ENCODE measurements at places on chromosomes 12 and 14. TPM values are rescaled to one million over a fixed set of nuclear protein-coding genes. Genes with fewer than 3 reads are reported as not detected.
A peak's percentile ranks its signal among the peaks of the same experiment; 100 is the strongest.

DNA sequence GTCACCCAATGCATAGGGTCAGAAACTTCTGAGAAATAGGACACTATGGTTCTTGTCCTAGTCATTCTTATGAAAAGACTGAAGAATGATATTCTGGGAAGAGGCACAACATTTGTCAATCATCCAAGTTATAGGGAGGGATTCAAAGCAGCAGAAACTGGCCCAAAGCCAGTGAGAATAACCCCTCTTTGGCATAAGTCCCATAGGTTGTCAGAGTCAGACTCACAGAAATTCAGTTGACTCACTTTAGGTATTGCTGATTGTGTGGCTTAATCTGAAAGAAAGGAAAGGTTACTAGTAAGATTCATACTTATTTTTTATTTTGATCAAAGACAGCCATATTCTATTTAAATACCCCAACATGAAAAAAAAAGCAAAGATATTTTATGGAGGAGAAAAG, 151.0 kb downstream of the SRGAP1 start:
- H3K4me1 ChIP-seq: no peaks in the 10 kb centered on the region
- H3K4me3 ChIP-seq: no peak overlapping the region
- H3K27me3 ChIP-seq: peaks cover 8% of the 10 kb centered on the region

DNA sequence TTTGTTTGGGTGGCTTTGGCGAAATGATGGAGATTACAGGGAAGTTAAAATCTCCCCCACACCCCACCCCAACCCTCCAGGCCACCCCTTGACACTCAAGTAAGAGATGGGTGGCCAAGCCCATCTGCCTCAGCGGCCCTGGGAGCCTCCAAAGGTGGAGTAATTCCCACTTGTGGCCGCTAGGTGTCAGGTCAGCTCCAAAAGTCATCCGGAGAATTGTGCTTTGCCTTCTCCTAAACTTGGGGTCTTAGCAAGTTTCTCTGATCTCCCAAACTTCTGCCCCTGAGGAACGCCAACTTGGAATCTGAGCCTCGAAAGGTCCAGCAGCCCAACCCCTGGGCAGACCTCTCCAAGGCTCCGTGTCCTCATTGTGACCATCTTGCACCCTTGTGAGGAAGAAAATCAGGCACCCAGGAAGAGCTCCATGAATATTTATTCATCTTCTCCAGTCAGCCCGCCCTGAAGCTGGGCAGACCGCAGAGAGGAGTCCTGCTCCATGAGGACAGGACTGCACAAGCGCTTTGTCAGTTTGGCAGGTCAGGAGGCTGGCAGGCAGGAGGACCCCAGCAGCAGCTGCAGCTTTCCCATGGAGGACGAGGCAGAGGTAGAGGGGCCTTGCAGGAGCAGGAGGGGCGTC, 46.7 kb downstream of the LRRC74A start:
- no peaks in the 10 kb centered on the region for H3K36me3 ChIP-seq
- peaks cover 7% of the 10 kb centered on the region for H3K4me1 ChIP-seq
- H3K27ac ChIP-seq: no peak overlapping the region
- peak; percentile 68 for DNase-seq

DNA sequence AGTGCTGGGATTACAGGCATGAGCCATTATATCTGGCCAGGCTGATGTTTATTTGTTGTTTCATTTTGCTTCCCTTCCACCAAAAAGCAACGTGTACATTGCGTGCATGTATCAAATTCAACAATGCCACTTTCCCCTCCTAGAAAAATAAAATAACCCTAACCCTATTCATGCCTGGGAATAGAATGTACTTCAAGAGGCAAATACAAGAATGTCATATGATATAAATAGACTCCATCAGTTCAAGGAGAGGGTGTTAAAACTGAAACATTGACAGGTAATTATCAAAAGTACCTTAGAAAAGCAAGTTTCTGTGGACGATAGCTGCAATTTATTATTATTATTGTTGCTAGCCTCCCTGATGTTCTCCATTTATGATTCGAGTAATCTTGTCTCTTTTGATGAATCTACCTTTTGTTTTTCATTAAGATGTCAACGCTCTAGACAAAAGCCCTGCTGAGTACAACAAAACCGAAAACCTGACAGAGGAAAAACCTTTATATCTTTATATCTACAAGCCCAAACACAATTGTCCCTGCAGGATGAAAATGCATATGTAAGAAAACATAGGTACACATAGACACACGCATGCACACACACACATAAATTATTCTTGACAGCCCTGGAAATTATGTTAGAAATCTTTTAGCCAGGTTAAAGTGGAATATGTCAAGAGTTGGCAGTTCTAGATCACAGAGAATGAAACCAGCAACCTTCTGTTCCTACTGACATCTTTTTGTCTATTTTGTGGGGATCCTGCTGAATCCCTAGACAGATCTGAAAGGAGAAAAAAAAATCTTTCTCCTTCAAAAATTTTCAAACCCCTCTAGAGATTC, 98.9 kb downstream of the BTG1 start:
- peaks cover 2% of the 10 kb centered on the region for H3K36me3 ChIP-seq
- peaks cover 43% of the 10 kb centered on the region for H3K4me1 ChIP-seq
- DNase-seq: no peak
- peak overlapping the region; percentile 78 for H3K27ac ChIP-seq
- peak overlapping the region; percentile 53 for H3K4me3 ChIP-seq
- H3K27me3 ChIP-seq: no peaks in the 10 kb centered on the region

DNA sequence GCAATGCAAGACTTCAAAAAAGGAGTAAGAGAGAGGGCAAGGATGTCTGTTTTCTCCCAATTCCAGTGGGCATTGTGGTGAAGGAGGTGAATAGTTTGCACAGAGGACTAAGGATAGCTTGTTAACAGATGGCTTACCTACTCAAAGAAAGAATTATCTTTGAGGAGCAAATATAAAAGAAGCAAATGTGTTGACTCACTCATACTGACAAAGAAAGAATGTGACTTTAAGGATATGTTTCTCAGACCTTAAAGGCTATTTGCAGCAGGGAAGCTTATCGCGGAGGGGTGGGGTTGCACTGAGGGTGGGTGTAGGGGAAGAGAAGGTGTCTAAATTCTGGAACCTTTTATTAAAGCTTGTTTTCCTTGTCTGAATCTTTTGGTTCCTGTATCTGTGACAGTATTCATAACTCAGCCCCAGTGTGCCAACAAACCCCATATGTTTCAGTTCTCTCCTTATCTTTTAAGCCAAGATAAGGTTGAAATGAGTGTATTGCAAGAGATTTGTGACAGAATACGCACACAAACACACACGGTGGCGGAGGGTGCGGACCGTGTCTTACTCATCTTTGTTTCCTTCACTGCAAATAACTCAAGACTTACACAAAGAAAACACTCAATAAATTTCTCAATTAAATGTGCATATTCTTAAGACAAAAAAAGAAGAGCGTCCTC, 146.4 kb upstream of the ARID2 start:
- H3K27ac ChIP-seq: no peak overlapping the region
- H3K36me3 ChIP-seq: no peaks in the 10 kb centered on the region
- H3K4me3 ChIP-seq: no peak overlapping the region
- no peaks in the 10 kb centered on the region for H3K4me1 ChIP-seq
- H3K27me3 ChIP-seq: peaks cover 2% of the 10 kb centered on the region

DNA sequence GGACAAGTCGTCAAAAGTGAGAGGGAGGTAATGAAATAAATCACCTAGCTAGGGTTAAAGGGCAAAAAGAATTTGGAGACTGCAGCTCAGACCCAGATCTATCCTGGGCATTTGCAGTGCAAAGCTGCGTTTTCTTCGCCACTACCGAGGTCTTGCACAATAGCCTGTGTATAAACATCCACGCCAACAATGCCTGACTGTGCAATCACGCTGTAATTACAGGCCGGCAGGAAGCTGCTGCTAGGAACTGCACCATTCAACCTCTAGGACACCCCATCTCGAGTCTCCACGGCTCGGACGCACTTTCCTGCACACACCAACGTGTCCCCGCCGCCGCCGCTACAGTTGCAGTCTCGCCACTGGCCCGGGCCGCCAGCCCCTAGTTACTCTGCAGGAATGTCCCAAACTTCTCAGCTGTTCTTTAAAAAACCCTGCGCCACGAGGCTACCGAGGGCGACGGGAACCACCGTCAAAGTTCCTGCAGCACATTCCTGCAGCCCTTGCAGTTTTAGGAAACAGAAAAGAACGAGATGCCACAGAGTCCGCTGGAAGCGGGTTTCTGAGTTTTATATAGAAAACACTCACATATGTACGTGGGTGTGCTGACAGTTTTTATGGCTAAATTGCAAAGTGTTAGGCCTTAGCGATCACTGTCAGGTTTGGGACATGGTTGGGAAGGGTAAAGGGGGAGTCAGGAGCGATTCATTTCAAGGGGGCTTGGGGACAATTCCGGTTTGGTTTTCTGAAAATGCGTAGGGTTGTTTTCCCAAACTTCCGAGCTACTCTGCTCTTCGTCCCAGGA, 65.6 kb upstream of the PTGR2 start:
- peak overlapping the region; percentile 87 for H3K4me3 ChIP-seq
- H3K27me3 ChIP-seq: no peaks in the 10 kb centered on the region
- H3K36me3 ChIP-seq: peaks cover 18% of the 10 kb centered on the region
- DNase-seq: peak; percentile 76
- peaks cover 61% of the 10 kb centered on the region for H3K4me1 ChIP-seq

DNA sequence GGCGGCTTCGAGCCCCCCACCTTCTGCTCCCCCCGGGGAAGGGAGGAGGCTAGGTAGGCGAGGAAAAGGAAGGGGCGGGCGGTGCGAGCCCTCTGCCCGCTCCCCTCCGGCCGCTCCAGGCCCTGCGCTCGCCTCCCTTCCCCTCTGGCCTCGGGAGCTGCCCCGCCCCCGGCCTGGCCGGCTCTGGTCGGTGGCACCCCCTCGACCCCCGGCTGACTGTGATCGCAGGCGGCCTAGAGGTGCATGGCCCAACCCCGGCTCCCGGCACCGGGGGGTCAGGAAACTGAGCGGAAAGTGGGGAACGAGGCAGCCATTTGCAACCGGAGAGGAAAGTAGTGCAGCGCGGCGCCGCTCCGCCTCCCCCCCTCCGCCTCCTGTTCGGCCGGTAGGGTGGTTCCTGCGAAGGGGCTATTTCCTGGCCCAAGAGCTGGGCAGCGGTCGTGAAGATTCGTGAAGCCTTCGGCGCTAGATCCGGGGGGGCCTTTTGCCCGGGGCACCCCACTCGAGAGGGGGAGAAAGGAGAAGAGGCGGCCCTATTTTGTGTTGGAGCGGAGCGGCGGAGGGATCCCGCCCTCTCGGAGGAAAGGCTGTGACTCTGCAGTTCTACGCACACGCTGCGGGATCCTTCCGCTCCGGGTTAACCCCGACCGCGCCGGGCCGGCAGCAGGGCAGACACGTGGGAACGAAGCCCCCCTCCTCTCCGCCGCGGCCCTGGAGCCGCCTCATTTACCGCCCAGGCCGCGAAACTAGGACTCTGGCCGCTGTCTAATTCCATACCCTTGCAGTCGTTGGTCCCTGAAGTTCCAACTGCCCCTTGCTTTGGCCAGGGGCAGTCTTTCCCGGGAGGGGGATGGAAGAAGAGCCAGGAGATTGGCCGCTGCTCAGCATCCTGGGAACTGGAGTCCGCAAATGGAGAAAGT, at the start of gene KMT2D:
KMT2D (minus strand) TSS at position 558 of the 920 bp plus-strand sequence. CDS start 5,470 bp downstream, outside the sequence.
- H3K4me3 ChIP-seq: peak within 1 kb of the TSS; percentile 94
- H3K27me3 ChIP-seq: no peaks in the 10 kb centered on the region
- DNase-seq: peak; percentile 89

- no peak overlapping the region for H3K4me3 ChIP-seq
- no peak for DNase-seq
- no peak overlapping the region for H3K27ac ChIP-seq
Observed at GRCh38 chr12:58745348-58746125, 174.8 kb downstream of the LRIG3 start.

DNA sequence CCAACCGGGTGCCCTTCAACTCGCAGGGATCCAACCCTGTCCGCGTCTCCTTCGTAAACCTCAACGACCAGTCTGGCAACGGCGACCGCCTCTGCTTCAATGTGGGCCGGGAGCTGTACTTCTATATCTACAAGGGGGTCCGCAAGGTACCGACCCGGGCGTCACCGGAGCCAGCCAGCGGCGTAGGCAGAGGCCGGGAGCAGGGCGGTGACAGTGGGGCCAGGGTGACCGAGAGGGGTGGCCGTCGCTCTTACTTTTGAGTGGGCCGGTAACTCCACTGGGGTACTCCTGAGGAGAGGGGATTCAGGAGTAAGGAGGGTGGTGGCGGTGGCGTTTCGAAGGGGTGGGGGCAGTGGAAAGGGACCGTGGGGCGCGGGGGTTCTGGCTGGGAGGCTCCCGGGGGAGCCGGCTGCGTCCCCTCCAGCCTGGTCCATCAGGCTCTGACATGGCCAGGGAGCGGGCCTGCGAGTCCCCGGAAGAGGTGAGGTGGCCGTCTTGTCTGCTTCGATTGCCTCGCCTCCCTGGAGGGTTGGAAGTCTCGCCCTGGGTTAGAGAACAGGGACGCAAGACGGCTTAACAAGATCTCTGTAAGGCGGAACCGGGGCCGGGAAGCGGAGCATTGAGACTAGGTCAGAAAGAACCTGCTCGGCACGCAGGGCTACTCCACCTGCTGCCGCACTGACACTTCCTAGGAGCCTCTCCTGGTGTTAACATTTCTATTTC, 491 bp downstream of the WDR20 start:
- peak overlapping the region; percentile 97 for H3K4me3 ChIP-seq
- H3K27ac ChIP-seq: peak overlapping the region; percentile 96
- no peaks in the 10 kb centered on the region for H3K27me3 ChIP-seq
- H3K36me3 ChIP-seq: peaks cover 4% of the 10 kb centered on the region
- peak; percentile 49 for DNase-seq
- H3K4me1 ChIP-seq: peaks cover 25% of the 10 kb centered on the region

DNA sequence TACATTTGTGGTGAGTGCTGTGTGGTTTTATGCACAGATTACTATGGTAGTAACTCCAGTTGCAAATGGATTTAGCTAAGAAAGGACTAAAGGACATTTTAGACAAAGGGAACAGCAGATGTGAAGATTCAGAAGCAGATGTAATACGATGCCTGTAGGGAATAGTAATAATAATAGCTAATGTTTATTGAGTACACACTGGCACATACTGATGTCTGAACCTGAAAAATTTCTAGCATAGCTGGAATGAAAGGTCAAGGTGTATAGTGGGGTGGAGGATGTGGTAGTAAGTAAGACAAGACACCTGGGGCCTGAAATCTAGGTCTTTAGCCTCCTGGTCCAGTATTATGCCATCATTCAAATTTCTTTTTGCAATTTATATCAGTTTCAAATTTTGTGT, 54.3 kb upstream of the LRTM2 start:
- peaks cover 10% of the 10 kb centered on the region for H3K36me3 ChIP-seq
- DNase-seq: no peak
- H3K27ac ChIP-seq: no peak overlapping the region
- H3K27me3 ChIP-seq: no peaks in the 10 kb centered on the region

DNA sequence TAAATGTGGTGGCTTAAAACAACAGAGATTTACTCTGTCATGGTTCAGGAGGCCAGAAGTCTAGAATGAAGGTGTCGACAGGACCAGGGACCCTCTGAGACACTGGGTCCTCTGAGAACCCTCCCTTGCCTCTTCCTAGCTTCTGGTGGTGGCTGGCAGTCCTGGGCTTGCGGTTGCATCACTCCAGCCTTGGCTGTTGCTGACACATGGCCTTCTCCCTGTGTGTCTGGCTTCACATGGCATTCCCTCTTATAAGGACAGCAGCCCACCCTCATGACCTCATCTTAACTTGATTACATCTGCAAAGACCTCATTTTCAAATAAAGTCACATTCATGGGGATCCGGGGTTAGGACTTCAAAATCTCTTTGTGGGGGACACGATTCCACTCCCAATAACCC, 36.9 kb downstream of the MVK start:
- no peaks in the 10 kb centered on the region for H3K36me3 ChIP-seq
- H3K27me3 ChIP-seq: peaks cover 23% of the 10 kb centered on the region
- H3K4me1 ChIP-seq: no peaks in the 10 kb centered on the region
- no peak overlapping the region for H3K4me3 ChIP-seq

GRCh38 chr12:120109570-120110267, 6.8 kb downstream of the RAB35 start:
- peaks cover 59% of the 10 kb centered on the region for H3K4me1 ChIP-seq
- H3K27me3 ChIP-seq: no peaks in the 10 kb centered on the region
- H3K27ac ChIP-seq: peak overlapping the region; percentile 60
- peaks cover 45% of the 10 kb centered on the region for H3K36me3 ChIP-seq

The DNAI7 gene
- not detected for total RNA-seq

The TEX52 gene
- total RNA-seq: 0.35 TPM

The POMT2 gene
- 13.8 TPM for total RNA-seq

The CLEC4C gene
- total RNA-seq: not detected

The IQSEC3 gene
- total RNA-seq: not detected

All from activated CD4-positive, alpha-beta T cell treated with anti-CD3 and anti-CD28 coated beads, Interleukin-2, amount 10 ng/mL, durations not matched to agents 7 days and 5 days (primary cell).